ENCODE measurements at places on chromosomes 4 and X.

GRCh38 chr4:78038704-78039103, 18.4 kb upstream of the FRAS1 start:
- DNase-seq, result no peak

DNA sequence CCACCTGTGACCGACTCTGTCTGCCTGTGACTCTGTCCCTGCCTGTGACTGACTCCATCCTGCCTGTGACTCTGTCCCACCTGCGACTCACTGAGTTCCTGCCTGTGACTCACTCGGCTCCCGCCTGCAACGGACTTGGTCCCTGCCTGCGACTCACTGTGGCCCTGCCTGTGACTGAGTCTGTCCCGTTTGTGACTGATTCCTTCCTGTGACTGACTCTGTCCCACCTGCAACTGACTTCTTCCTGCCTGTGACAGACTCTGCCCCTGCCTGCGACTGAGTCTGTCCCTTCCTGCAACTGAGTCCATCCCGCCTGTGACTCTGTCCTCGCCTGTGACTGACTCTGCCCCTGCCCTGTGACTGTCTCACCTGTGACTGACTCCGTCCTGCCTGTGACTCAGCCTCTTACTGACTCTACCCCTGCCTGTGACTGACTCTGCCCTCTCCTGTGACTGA, 9.6 kb upstream of the UVSSA start:
- no peak for DNase-seq

- DNase-seq, result no peak
Observed at GRCh38 chr4:110109455-110109854, 89.0 kb downstream of the ELOVL6 start.

DNA sequence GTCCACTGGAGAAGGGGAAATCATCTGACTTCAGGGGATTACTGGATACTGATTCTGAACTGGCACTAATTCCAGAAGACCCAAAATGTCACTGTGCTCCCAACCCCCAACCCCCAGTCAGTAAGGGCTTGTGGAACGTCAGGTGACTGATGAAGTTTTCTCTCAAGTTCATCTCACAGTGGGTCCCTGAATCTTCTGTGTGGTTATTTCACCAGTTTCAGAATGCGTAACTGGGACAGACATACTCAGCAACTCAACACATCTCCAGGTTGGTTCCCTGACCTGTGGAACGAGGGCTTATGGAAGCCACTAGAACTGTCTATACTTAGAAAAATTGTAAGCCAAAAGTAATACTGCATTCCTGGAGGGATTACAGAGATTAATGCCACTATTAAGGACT, 45.3 kb downstream of the DDX60L start:
- DNase-seq, result no peak

DNA sequence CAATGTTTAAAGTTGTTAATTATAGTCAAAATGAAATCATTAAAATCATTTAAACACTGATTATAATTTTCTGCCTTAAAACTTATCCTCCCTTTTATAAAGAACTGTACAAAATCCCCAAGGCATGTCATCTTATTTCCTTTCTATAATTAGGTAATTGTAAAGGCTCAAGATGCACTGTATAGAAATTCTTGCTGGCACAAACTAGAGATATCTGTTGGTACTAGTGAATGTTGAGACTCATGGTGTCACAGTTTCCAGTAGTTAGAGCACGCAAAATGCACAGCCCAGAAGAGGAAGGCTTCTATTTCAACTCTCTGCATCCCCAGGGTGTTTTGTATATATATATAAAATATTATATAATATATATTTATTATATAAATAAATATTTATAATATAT, 22.7 kb upstream of the PLA2G12A start:
- DNase-seq, result no peak

DNA sequence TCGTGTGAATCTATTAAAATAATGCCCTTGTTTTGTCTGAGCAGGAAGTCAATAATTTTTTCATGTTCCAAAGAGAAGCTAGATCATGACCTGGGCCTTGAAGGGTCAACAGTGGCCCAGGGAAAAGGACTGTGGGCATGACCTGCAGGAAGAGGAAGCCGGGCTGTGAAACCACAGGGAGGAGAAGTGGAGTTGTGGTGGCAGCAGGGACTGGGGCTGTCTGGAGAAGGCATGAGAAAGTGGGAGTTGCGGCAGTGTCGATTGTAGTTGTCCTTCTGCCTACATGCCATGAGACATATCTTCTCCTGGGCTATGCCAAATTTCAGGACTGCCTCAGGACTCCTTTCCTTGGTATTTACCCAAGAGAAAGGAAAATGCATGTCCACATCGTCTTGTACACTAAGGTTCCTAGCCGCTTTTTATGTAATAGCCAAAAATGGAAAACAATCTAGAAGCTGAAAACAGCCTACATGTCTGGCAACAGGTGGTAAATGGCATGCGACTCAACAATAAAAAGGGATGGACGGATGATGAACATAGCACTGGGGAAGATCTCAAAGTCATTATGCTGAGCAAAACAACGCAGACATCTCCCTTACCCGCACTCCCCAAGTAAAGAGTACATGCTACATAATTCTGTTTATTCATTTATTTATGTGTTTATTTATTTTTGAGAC, 13.6 kb upstream of the PTTG2 start:
- no peak for DNase-seq

- no peak for DNase-seq
Observed at GRCh38 chr4:154953691-154954090, 172.6 kb downstream of the RBM46 start.

- DNase-seq, result no peak
Observed at GRCh38 chr4:7725951-7726350, 213.7 kb downstream of the AFAP1 start.

DNA sequence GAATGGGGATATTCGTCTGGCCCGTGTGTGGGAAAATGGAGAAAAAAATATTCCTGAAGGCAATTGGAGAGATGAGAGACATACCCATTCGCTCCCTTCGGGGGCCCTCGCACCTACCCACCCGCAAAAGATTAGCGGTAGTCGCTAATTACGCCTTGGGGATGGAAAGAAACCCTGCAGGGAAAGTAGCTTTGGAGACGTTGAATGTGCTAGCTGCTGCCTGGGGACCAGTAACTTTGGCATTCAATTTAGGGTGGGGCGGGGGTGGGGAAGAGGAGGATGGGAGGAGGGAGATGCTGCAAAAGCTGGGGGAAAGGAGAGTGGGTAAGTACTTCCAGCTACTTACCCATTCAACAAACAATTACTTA, 407 bp upstream of the ZC4H2 start:
- DNase-seq, result no peak

- DNase-seq, result no peak
Observed at GRCh38 chrX:73577361-73577760, 14.4 kb downstream of the CHIC1 start.

GRCh38 chr4:118765399-118765798, 70.5 kb downstream of the SEC24D start:
- DNase-seq, result no peak

GRCh38 chr4:108130955-108131354, 37.8 kb downstream of the LEF1 start:
- no peak for DNase-seq

GRCh38 chr4:71460371-71460770, 121.6 kb downstream of the SLC4A4 start:
- no peak for DNase-seq

Data from vagina (tissue), 2 donors.